ENCODE measurements at places on chromosomes 4 and X.

- DNase-seq = no peak
Measured at GRCh38 chr4:112302320-112303274, 5.4 kb downstream of the ALPK1 start.

GRCh38 chr4:169106696-169107229 is 96.7 kb upstream of the CBR4 start:
- DNase-seq = no peak

GRCh38 chrX:121283921-121284320 is 236.5 kb downstream of the GLUD2 start:
- no peak for DNase-seq

DNA sequence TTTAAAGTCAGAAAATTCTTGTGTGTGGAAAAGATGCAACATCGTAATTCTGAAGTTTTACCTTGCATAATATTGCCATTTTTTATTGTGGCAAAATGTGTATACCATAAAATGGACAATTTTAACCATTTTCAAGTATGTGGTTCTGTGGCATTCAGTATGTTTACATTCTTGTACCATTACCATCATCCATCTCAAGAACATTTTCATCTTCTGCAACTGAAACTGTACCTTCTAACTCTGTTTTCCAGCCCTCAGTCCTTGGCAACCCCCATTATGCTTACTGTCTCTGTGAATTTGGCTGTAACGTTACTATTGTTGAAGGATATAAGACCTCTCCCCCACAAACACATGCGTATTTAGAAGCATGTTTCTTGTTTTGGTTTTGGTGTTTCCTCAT is 123.2 kb downstream of the BMPR1B start:
- no peak for DNase-seq

DNA sequence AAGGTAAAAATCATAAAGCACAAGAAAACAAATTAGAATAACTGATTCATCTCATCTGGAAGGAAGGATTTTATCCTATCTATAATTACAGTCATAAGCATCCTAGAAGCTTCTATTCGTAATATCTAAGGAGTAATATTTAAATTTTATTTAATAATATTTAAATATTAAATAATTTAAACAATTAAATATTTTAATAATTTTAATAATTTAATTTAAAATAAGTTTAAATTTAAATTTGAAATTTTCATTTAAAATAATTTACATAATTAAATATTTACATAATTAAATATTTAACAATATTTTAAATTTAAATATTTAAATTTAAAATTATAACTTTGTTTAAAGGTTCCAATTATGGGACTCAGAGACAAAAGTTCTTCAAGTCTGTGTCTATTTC is 127.5 kb upstream of the GK2 start:
- DNase-seq = no peak

DNA sequence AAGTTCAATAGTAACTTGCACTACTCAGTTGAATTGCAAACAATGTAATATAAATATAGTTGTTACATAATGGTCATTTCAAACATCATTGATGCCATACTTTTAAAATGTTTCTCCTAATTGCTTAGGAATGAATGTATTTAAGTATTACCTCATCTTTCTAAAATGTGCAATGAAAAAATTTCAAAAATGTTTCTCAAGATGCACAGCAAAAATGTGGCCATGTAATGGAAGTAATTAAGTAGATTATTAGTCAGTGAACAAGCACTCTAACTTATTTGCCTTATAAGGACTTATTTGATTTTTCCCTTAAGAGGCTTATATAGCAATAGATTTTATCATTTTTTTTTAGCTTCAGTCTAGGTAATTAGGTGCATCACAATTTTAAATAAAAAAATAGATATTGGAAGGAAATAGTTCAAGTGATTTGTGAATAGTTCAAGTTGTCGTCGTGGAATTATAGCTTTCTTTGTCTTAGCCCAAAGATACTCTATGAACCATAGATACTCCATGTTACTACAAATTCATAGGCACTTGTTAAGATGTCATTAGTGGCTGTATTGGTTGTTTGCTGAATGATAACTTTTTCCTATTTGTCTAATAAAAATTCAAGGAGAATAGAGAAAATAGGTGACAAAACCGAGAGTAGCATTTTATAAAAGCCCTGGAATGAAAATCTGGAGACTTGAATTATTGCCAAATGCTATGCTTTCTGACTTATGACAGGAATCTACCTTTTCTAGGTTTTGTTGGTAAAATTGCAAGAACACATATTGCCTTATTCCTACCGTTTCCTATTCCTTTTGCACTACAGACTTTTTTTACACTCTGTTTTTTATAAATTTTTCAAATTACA is 118.5 kb downstream of the TLL1 start:
- no peak for DNase-seq

GRCh38 chr4:15584785-15585184 is 70.4 kb downstream of the FBXL5 start:
- DNase-seq = no peak

DNA sequence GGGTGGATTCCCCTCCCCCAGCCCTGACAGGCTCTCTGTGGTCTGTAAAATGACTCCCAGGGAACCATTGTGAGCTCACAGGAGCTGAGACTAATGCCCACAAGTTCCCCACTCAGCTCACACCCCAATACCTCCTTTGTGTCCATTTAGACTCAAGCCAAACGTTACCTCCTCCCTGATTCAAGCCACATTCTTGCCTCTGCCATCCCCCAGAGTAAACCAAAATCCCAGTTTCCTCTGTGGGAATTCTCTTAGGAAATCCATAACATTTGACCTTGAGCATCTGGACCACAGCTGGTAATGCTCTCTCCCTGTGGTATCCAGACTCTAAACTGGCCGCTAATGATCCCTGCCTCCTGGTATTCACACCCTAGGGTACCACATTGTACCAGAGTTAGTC is 26.3 kb upstream of the KDM5C start:
- DNase-seq = no peak

DNA sequence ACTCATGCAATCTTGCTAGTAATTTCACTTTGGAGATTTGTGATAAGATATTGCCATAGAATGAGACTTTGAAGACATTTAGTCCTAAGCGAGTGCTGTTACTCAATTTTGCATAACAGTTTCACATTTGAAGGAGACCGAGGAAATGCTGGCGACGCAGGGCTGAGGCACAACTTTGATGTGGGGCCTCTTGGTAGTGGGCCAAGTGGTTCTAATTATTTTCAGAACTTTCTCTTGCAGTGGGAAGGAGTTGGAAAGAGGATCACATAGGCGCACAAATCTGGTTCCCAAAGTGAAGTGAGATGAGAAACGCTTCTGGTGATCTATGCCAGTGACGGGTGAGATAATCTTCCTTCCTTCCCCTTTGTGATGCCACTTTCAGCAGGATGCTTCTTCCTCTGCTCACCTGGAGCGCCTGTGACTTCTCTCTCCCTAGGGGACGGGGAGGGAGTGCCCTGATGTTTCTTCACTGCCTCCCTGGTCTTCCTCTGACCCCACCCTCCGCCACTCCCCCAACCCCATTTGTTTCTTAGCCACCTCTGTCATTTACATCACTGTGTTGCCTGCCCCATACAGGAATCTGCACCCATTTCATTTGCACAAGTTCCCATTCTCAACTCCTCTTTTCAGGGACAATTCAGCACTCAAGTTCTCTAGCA is 138.9 kb upstream of the MID1 start:
- DNase-seq = no peak

- peak; percentile 1 for DNase-seq
Measured at GRCh38 chrX:3962511-3963311, 249.3 kb upstream of the PRKX start.

- DNase-seq = no peak
Measured at GRCh38 chrX:40130207-40130606, 32.4 kb upstream of the BCOR start.

DNA sequence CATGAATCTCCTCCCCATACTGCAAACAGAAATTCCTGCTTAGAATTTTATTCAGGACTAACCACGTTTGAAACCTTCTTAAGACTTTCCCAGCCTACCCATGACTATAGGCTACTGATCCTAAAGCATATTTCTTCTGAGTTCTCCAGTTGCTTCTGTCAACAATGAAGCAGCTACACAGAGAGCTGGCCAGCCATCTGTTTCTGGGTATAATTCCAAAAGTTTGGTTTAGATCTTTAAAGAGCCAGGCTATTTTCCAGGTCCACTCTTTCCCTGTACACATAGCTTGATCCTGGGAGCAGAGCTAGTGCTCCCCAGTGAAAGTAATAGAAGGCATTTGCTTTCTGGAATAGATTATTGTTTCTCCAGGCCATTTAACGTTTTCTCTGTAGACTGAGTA is 4.0 kb upstream of the ITM2A start:
- DNase-seq = no peak

GRCh38 chr4:117284736-117285135 is 199.4 kb upstream of the TRAM1L1 start:
- no peak for DNase-seq

GRCh38 chrX:46376246-46376885 is 168.9 kb downstream of the ZNF674 start:
- peak; percentile 57 for DNase-seq

DNA sequence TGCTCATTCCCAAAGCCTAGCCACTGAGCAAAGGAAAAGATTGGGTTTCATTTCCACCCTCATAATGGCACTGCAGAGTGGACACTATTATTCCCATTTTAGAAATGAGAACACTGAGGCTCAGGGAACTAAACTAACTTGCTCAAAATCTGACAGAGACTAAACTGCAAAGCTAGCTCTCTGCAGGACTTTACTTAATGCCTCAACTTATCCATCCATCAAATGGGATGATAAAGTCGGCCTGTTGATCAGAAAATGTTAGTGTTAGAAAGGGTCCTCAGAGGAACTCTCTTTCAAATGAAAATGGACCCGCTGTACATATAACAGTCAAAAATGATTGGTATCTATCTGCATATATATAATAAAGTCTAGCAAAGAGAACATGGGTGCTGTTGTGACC is 186.8 kb downstream of the QDPR start:
- DNase-seq = no peak

- no peak for DNase-seq
Measured at GRCh38 chrX:70175338-70175737, 1.9 kb upstream of the DGAT2L6 start.

DNA sequence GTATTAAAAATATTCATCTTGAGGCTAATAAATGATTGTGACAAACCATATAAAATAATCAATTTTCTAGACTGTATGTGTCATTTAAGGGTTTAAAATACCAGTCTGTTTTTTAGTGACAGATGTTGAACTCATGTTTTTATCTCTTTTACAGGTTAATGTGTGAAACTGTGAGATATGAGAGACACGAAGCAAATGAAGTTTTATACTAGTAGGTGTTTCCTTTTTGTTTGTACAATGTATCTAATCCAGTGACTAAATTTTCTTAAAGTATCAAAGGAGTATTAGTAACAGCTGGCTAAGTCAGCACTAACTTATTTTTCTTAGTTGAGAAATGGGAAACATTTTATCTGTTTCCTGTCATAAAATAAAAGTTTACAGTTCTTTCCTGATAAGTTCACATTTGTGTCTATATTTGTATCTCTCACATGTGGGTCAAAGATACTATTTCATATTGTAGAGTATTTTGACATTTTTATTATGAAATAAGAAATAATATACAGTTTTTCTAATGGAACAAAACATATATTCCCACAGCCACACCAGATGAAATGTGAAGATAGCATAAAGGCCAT is 90.3 kb downstream of the RAPGEF2 start:
- no peak for DNase-seq

Data from HepG2 (cell line).